SK-N-SH treated with all-trans-retinoic acid at 6 μM for 48 hours (cell line): ENCODE measurements at places on chromosomes 6 and 20.

DNA sequence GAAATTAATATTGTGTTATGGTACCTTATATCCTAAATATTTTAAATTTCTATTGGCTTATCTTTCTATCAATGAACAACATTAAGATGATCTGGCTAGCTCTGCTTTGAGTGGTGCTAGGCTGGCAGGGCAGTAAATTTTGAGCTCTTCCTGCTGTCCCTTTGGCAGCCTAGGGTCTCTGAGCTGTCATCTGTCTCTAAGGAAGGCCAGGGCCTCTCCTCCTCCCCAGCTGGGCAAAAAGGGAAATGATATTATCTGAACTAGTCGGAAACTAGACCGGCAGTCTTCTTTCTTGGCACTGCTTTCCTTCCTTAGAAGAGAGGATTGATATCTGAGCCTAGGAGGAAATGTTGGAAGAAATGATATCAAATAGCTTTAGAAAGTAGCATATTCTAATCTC is 176.7 kb upstream of the BTBD3 start:
- ATAC-seq = no peak

GRCh38 chr6:75098709-75099108 is 107.1 kb downstream of the COL12A1 start:
- ATAC-seq = peak; percentile 98

GRCh38 chr6:122778302-122778701 is 1.2 kb upstream of the FABP7 start:
- no peak for ATAC-seq

DNA sequence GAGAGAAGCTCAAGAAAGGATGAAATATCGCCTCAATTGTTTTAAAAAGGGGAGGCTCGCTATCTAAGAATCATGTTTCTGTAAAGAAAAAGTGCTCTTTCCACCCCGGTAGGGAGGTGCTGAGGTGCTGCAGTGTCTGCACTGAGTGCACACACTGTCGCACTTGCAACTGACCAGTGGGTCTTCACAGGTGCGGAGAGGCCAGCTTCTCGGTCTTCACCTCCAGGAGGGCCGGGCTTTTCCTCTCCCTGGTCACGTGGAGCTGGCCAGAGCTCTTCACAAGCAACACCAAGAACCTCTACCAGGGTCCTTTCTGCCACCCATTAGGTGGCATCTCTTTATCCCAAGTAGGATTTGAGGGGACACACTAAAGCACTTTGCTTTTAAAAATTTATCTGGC is 27.8 kb upstream of the TCFL5 start:
- ATAC-seq = no peak

DNA sequence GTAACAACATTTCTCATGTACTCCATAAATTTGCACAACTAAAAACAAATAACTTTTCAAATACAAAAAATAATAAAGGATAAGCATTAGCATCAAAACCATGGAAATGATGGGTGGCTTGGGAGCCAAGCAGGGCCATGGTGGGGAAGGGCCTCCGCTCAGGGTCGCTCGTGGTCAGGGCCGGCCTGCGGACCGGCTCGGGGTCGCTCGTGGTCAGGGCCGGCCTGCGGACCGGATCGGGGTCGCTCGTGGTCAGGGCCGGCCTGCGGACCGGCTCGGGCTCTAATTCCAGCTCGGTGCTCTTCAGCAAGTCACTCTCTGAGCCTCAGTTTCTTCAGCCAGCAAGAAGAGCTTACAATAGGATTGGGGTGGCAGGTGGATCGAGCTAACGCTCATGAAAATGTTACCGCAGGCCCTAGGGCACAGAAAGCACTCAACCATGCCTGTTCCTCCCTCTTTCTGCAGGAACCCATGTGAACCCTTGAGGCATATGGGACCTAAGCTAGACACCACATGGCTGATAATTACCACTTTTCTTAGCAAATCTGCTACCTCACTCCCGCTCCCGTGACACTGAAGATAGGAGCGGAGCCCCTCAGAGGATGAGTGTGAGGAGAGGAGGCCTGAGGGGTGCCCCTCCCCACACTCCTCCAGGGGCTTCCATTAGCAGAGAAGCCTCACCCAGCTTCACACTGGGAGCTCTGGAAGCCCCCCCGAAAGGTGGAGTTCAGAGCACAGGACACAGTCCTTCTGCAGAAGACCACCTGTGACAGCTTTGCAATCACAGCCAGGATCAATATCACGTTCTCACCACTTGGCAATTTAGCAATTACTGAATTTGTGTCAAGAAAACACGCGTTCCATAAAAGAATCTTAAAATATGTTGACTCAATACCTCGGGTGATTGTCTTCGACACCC is 103.0 kb downstream of the PSMB1 start:
- ATAC-seq = no peak

GRCh38 chr6:21801446-21802174 is 208.1 kb downstream of the SOX4 start:
- no peak for ATAC-seq
